ENCODE measurements at places on chromosomes 2 and 18. TPM values are rescaled to one million over a fixed set of nuclear protein-coding genes. Genes with fewer than 3 reads are reported as not detected.

DNA sequence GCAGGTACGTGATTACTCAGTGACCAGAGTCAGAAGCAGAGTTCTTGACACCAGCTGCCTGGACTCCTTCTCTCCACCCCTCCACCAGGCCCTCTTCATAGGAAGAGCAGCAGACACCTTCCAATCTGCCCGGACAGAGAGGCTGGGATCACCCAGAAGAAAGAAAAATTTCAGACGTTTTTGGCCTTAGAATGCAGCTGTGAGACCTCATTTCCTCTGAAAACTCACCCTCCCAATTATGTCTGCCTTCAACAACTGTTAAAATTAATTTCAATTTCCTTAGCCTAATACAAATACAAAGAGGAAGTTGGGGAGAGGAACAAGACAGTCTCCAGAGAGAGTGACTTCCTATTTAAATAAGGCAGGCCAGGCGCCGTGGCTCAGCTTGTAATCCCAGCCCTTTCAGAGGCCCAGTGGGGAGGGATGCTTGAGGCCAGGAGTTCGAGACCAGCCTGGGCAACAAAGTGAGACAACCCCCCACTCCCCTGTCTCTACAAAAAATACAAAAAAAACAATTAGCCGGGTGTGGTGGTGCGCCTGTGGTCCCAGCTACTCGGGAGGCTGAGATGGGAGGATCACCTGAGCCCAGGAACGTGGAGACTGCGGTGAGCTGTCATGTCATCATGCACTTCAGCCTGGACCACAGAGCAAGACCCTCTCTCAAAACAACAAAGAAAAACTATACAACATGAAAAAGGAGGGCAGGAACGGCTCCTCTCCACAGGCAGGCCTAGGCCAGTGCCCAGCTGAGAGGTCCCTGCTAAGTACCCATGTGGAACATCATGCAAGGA, 1.6 kb downstream of the SLC66A2 start:
- DNase-seq = no peak

DNA sequence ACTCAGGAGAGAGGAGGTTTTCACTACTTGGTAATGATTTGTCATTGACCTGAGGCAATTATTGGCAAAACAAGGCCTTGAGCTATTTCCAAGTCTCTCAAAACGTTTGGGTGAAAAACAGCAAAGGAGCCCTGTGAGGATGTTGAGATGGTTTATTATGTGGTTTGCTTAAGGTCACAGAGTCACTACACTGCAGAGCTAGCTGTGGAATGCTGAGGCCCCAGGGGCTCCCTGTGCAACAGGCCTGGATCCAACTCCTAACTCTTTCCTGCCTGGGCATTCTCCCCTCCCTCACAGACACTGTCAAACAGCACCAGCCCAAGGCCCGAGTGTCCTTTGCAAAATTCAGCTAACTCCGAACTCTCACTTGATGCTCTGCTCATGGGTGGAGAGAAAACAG, 754.6 kb upstream of the SOX11 start:
- DNase-seq = no peak

- DNase-seq = no peak
Observed at GRCh38 chr2:55338268-55338667, 69.2 kb upstream of the MTIF2 start.

- DNase-seq = no peak
Observed at GRCh38 chr2:160335441-160335840, 135.4 kb upstream of the ITGB6 start.

TLX2 gene
- total RNA-seq = 0.82 TPM

Measured in activated T-helper 2 cell treated with anti-CD3 and anti-CD28 coated beads, Interferon-gamma antibody, Interleukin-2, Interleukin-4, amounts not matched to agents 10 μg/mL and 5 μg/mL and 100 μg/mL, durations not matched to agents 14 hours and 24 hours and 36 hours (primary cell).